ENCODE measurements at places on chromosomes 2 and 18.

GRCh38 chr2:75532488-75532887, 28.3 kb downstream of the EVA1A start:
- no peak for DNase-seq

GRCh38 chr2:33673937-33674336, 74.8 kb upstream of the FAM98A start:
- no peak for DNase-seq

GRCh38 chr18:36160959-36161371, 26.3 kb upstream of the MOCOS start:
- DNase-seq: no peak

GRCh38 chr2:25265802-25266201, 75.9 kb downstream of the DNMT3A start:
- no peak for DNase-seq

DNA sequence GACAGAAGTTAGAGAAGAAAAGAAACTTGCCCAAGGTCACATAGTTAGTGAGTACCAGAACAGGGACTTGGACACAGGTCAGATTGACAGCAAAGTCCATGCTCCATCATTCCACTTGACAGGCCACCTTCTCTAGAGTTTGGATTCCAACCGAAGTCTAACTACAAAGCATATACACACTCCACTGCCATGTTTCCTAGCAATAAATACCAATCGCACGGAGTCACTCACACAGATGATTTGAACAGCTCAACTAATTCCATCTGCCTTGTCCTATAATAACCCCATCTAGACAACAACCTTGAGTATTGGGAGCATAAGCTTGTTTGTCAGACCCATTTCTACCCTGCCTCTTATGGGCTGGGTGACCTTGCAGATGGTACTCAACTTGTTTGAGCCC, 334.6 kb upstream of the MGAT5 start:
- no peak for DNase-seq

DNA sequence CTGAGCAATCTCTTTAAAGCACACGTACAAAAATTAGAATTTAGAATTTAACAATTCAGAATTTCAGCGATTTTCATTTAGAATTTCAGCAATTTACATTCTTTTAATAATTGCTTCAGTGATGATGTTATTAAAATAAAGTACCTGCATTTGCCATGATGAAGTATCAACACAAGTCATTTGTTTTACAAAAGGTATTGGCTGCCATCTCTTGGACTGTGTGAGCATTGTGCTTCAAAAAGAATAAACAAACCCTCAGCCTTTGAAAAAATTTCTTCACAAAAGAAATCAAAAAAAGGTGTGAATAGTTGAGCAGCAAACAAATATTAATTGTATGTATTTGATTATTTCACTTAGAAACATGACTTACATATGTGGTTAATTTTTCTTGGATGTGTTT, 27.1 kb upstream of the ZC3H15 start:
- DNase-seq: no peak

DNA sequence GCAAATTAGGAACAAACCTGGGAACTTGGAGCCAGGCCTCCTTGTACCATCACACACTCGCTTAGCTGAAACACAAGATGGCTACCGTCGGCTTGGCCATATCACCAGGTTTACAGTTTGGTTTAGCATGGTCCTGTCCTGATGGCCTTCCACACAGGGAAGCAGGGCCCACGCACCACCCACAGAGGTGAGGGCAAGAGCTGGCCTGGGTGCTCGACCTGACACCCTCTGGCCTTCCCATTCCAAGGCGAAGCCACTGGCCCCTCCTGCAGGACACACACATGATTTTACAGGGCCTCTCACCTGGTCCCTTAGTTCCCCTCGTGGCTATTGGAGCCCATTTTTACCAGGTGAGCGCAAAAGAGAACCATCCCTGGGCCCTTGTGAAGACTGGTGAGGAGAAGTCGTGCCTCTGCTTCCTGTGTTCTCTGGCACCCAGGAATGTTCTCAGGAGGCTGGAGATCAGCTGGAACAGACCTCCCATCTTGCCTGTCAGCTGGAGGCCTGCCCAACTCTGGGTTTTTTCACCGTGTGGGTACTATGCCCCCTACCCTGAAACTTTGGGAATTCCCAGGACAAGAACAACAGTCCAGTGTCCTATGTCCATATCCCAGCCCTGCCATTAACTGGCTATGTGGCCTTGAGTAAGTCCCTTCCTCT, 53.0 kb upstream of the FOSL2 start:
- DNase-seq: peak; percentile 77
